Left ventricle myocardium inferior (tissue), 1 donor: ENCODE measurements at places on chromosomes 7 and 10. TPM values are rescaled to one million over a fixed set of nuclear protein-coding genes. Genes with fewer than 3 reads are reported as not detected.

PVRIG gene
- not detected for total RNA-seq

LIPF gene
- not detected for total RNA-seq

HOGA1 gene
- total RNA-seq, result 47.1 TPM

PLXNA4 gene
- 18.1 TPM for total RNA-seq

TUBB8 gene
- not detected for total RNA-seq

SOSTDC1 gene
- total RNA-seq, result 0.85 TPM

UNCX gene
- not detected for total RNA-seq

ZNF488 gene
- 0.05 TPM for total RNA-seq
